ENCODE measurements at places on chromosomes 13 and 19. TPM values are rescaled to one million over a fixed set of nuclear protein-coding genes. Genes with fewer than 3 reads are reported as not detected.

The CGB5 gene
- not detected for total RNA-seq

- no peak for DNase-seq
These were observed 19.9 kb downstream of the NWD1 start for GRCh38 chr19:16739546-16739945.

DNA sequence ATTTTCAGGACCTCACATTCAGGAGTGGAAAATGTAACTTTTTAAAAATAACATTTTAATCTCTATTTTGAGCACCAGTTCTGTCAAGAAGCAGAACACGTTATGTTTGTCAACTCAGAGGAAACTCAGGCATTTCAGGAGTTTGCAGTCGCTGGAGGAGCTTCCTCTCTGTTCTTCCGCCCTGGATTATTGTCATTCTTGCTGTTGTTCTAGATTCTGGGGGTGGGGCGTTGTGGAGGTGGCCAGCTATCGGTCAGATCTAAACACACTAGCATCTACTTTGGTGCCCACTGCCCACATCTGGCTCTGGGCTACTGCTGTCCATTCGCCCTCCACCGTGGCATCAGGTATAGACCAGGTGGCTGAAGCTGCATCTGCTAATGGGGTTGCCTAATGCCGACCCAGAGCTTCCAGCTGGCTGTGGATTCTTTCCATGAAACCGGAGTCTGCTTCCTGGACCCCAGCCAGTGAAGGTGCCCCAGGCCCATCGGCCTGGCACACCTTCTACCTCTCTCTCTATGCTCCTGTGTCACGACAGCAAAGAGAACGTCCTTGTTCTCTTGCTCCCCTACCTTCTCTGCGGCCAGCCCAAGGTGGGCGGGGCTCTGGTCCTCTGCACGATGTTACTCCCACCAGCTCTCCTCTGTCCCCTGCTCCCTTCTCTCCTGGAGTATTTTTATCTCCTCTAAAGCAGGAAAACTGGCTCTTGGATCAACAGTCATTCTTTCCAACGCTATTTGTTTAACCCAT is 36.7 kb upstream of the DGKH start:
- DNase-seq: no peak

DNA sequence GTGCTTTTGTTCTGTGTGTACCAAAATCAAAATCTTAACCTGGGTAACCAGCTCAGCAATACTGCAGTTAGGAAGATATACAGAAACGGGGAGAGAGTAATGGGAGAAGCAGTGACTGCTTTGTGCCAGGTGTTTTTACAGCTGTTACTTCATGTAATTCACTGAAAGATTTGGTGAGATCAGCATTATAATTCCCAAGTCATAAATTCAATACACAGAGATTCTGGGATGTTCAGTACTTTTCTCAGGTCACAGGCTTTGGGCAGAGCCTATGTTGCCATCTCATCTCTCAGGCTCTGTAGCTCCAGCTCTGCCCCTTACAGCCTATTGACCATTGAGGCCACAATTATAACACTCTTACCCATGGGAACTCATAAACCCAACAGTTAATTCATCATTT is 138.5 kb downstream of the ZAR1L start:
- no peak for DNase-seq

- no peak for DNase-seq
These were observed 46.3 kb downstream of the CCNE1 start for GRCh38 chr19:29858000-29858596.

Data from right cardiac atrium (tissue), 5 donors.